ENCODE measurements at places on chromosomes 16 and 17.

- DNase-seq: no peak
These were observed 5.0 kb downstream of the ICAM2 start for GRCh38 chr17:64015447-64015846.

DNA sequence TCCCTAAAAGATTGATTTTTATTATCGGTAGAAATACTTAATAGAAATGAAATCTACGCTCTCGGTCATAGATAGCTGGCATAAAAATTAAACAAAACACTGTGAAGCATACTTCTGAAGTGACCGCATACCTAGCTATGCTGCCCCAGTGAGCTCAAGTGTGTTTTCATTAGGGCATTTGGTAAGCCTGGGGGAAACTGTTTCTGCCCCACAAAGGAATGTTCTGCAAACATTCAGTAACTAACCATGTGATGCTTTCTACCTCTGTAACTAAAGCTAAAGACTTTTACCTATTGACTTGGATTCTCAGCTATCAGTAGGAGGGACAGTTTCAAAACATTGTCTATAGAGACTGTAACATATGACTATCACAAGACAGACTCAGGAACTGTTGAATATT is 93.5 kb upstream of the HSBP1 start:
- no peak for DNase-seq

- no peak for DNase-seq
These were observed 7.2 kb upstream of the GRB2 start for GRCh38 chr17:75412455-75413317.

- DNase-seq: no peak
These were observed 61.2 kb downstream of the MARCHF10 start for GRCh38 chr17:62746941-62747340.

GRCh38 chr17:40298726-40299125 is 10.3 kb upstream of the RARA start:
- no peak for DNase-seq

- DNase-seq: no peak
These were observed 8.1 kb downstream of the GPRC5B start for GRCh38 chr16:19876501-19877059.

DNA sequence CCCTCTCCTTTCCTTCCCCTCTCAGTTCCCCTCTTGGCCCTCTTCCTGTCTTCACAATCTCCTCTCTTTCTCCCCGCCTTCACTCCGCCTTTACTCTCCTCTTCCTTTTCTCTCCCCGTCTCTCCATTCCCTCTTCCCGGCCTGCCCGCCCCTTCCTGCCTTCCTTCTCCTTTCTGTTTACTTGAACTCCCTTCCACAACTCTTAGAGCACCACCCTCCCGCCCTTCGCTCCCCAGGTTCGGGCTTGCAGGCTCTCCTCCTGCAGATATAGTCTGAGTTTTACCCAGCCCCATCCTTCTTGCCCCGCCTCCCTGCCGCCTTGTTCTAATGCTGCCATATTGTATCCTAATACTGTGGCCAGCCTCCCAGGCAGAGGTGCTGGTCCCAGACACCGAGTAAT is 201.5 kb upstream of the N4BP1 start:
- DNase-seq: no peak

- no peak for DNase-seq
These were observed at the start of gene MARVELD3 for GRCh38 chr16:71626018-71626857. MARVELD3 (plus strand) TSS chr16:71626184; CDS start chr16:71626230, 46 bp downstream.

GRCh38 chr17:64036198-64036922 is 15.9 kb upstream of the ICAM2 start:
- DNase-seq: no peak

GRCh38 chr16:50610331-50611262 is 62.4 kb downstream of the NKD1 start:
- DNase-seq: no peak

DNA sequence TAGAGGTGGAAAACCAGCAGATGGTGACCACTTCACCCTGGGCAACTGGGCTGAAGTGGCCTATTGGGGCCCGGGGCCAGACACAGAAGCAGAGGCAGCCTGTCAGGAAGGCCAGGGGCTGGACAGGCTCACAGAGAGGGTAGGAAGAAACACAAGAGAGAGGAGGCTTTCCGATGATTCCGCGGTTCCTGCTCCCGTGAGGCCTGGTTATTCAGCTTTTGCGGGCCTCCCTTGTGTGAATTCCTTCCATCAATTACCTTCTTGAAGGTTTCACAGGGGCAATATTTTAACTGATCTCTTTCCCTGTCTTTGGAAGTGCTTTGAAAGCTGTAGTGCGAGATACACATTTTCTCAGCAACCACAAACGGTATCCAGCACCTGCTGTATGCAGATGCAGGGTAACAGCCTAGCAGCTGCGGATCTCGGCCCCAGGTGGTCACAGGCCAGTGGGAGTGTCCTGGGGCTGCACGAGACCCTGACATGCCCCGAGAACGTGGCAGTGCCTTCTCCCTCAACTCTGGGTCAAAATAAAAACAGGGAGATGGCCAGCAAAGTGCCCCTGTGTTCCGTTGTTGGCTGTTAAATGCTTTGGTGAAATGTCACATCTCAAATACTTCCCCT is 11.6 kb upstream of the CMIP start:
- DNase-seq: no peak

DNA sequence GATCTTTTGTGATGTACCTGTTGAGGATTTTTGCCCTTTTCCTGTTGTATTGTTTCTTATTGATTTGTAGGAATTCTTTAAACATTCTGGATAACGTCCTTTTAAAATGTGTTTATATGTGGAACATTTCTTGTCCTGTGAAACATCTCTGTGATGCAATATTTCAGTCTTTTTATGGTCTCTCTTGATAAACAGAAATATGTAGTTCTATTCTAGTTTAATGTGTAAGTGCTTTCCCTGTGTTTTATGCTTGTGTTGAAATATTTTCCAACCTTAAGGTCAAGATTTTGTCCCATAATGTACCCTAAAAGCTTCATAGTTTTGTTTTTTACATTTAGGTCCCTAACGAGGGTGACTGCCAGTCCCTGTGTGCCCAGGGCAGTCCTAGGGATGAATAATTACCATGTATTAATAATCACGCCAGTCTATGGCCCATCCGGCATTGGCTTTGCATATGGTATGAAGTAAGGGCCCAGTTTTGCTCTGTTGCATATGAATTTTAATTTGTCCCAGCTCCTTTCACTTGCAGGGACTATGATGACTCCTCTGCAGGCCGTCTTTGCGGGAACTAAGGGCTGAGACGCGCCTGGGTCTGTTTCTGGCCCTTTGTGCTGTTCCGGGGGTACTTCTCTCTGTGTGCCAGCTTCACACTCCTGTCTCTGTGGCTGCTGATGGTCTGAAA is 44.2 kb downstream of the RPTOR start:
- DNase-seq: no peak

- no peak for DNase-seq
These were observed 228.5 kb downstream of the ABCC12 start for GRCh38 chr16:47927330-47927729.

DNA sequence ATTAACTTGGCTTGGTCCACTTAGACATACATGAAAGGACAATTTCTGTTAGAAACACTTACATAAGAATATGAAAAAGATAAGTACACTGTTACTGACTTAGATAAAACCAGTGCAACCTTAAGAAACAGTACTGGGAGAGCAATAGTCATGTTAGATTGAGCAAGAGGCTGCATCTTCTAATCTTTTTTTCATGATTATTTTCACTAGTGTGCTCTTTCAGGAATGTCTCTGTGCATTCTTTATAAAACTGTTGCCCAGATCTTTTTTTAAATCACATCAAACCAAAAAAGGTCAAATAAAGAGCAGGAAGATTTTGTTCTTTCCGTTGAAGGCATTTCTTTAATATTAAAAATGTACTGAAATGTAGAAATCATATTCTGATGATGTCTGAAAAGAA is 100.7 kb upstream of the AXIN2 start:
- peak; percentile 46 for DNase-seq

GRCh38 chr16:4667203-4667963 is 26.0 kb upstream of the NUDT16L1 start:
- DNase-seq: no peak

DNA sequence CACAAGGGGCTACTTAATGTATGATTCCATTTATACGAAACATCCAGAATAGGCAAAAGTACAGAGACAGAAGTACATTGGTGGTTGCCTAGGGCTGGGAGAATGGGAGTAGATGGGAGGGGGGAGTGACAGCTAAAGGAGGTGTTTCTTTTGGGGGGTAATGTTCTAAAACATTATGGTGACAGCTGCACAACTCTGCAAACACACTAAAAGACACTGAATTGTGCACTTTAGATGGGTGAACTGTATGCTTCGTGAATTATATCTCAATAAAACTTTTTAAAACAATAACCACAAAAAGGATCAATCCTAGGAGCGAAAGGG is 661 bp downstream of the LYRM9 start:
- DNase-seq: no peak

GRCh38 chr16:12398029-12398682 is 405.5 kb downstream of the CPPED1 start:
- no peak for DNase-seq

GRCh38 chr16:77890075-77890474 is 101.7 kb downstream of the VAT1L start:
- no peak for DNase-seq

- DNase-seq: peak; percentile 4
These were observed 6.4 kb upstream of the FOXJ1 start for GRCh38 chr17:76147211-76148014.

GRCh38 chr17:77126519-77126918 is 14.2 kb upstream of the SEC14L1 start:
- DNase-seq: no peak

DNA sequence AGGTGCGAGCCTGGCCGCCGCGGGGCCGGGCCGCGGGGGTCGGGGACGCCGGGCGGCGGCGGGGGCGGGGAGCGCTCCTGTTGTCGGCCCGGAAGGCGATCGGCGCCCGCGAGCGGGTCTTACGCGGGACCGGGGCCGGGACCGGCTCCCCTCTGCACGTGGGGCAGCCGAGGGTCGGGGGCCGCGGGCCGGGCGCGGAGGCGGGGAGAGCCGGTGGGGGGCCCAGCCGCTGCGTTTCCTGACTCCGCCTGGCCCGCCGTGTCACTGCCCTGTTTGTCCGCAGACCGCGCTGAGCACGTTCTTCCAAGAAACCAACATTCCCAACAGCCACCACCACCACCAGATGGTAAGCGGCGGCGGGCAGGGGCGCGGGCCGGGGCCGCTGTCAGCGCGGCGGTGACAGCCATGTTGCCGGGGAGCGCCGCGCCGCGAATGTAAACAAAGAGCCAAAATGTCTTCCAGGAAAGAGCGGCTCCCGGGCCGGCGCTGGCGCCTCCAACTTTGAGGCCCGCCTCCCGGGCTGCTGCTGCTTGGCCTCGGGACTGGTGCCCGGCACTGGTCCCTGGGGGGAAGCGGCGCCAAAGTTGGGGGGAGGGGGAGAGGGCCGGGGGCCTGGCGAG is 586 bp downstream of the UBALD2 start:
- DNase-seq: no peak

GRCh38 chr17:40849723-40850122 is 17.3 kb downstream of the KRT12 start:
- DNase-seq: no peak

GRCh38 chr17:80349151-80349651 is 65.8 kb upstream of the ENDOV start:
- no peak for DNase-seq

DNA sequence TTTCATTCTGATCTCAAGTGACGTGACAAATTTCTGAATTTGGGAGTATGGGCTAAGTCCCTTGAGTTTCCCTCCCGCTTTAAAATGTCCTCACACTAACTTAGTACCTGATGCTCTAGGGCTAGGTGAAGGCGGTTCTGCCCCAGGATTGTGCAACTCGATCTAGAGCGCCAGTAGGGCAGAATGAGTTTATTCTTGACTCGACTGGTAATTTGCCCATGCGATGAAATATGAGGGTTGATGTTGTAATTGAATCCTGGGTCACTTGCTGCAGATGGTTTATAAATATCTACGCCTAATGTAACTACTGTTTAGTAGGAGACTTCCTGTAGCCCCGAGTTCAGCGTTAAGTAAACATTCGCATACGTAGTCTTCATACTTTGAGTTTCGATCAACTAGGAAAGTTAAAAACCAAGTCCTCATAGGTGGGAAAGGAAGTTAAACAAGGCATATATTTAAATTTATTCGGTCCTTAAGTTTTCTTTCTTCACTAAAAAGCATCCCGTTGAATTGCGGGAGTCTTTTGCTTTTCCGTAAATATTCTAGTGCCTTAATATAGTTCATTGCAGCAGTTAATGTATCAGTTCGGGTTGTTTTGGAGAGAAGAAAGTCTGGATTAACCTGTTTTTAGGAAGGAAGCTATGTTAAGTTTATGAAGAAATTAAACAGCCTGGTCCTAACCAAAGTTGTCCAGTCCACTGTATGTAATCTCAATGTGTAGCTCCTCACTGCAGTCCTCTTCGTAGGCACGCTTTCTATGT is 1.6 kb downstream of the CTCF start:
- DNase-seq: peak; percentile 66

DNA sequence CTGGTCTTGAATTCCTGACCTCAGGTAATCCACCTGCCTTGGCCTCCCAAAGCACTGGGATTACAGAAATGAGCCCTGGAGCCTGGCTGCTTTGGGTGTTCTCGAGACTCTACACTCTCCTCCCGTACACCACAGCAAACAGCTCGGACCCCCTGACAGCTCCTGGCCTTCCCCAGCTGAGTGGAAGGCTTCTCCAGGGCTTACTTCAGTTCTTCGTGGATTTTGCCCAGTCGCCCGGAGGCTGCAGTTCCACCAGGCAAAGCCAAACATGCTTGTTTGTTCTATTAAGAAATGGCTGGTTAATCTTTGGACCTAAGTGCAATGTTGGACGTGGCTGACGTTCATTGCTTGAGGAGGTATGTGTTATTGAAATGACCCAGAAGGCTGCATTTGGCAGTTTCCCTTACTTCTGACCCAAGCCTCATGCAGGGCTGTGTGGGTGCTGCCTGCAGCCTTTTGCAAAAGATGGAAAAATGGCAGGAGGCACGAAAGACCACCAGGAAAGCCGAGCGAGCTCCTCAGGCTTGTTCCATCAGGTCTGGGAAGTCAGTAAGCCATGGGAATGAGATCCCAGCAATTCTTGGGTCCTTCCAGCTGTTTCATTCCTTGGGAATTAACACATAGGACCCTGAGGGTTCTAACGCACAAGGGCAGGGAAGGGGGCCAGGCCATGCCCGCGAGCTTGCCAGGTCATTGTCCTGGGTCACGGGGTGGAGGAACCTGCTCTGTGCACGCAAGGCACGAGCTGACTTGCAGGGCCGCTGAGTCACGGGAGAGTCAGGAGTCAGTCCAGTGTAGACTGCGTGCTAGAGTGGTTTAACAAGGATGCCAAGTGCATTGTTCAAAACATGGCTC is 23.9 kb upstream of the KLHDC4 start:
- DNase-seq: no peak

DNA sequence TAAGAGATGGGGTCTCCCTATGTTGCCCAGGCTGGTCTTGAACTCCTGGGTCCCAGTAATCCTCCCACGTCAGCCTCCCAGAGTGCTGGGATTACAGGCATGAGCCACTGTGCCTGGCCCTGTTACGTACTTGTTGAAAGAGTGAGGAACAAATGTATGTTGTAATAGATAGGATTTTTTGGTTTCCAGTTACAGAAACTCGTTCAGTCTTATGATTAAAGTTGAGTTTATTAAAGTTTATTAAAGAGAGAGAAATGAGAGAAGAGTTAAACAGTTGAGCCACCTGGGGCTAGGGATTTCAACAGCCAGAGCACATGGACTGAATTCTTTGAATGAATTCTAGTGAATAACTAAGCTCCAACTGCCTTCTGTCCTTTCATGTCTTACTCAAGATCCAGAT is 3.7 kb downstream of the TADA2A start:
- no peak for DNase-seq
